Stimulated activated CD8-positive, alpha-beta memory T cell treated with anti-CD3 and anti-CD28 coated beads, Interleukin-15, amount 100 ng/mL, for 24 hours (primary cell): ENCODE measurements at places on chromosomes 5 and 9.

DNA sequence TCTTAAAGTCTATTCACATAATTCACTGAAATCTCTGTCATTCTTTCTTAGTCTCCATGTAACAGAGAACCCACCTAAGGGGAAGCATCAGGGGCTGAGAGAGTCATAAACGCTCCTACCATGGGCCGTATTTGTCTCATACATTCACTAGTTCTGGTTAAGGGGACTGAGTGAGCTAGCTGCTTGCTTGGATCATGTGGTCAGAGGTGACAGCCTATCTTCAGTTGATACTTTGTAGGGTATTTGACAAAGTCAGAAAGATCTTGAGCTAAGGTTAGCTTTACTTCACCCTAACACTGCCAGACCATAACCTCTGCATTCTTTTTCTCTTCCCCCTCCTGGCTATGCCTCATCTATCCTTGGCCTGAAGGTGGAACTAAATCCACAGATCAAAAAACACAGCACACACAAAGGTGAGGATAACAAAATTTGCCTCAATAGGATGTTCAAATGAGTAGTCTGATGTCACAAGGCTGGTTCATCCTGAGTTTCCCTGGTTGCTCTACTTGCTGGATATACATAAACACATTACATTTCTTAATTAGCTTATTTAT, 66.5 kb downstream of the MARCHF3 start:
- no peak for DNase-seq

GRCh38 chr5:135323701-135324132, 75.3 kb downstream of the MACROH2A1 start:
- DNase-seq: no peak

DNA sequence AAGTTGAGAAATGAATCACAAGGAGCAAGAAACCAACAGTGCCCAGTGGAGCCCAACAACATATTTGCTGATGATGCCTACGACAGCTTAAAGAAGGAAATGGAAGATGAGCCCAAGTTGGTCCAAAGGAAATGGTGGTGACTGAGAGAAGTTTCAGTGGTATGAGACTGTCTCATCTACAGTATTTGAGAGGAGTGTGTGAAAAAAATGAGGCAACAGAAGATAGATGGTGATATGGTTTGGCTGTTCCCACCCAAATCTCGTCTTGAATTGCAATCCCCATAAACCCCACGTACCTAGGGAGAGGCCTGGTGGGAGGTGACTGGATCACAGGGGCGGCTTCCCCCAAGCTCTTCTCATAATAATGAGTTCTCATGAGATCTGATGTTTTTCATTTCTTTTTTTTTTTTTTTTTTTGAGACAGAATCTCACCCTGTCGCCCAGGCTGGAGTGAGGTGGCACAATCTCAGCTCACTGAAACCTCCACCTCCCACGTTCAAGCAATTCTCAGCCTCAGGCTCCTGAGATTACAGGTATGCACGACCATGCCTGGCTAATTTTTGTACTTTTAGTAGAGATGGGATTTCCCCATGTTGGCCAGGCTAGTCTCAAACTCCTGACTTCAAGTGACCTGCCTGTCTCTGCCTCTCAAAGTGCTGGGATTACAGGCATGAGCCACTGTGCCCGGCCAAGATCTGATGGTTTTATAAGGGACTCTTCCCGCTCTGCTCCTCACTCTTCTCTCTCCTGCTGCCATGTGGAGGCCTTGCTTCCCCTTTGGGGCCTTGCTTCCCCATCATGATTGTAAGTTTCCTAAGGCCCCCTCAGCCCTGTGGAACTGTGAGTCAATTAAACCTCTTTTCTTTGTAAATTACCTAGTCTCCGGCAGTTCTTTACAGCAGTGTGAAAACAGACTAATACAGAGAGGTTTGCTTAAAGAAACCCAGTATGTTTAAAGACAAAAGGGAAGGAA, 30.2 kb downstream of the EFCAB9 start:
- DNase-seq: no peak

DNA sequence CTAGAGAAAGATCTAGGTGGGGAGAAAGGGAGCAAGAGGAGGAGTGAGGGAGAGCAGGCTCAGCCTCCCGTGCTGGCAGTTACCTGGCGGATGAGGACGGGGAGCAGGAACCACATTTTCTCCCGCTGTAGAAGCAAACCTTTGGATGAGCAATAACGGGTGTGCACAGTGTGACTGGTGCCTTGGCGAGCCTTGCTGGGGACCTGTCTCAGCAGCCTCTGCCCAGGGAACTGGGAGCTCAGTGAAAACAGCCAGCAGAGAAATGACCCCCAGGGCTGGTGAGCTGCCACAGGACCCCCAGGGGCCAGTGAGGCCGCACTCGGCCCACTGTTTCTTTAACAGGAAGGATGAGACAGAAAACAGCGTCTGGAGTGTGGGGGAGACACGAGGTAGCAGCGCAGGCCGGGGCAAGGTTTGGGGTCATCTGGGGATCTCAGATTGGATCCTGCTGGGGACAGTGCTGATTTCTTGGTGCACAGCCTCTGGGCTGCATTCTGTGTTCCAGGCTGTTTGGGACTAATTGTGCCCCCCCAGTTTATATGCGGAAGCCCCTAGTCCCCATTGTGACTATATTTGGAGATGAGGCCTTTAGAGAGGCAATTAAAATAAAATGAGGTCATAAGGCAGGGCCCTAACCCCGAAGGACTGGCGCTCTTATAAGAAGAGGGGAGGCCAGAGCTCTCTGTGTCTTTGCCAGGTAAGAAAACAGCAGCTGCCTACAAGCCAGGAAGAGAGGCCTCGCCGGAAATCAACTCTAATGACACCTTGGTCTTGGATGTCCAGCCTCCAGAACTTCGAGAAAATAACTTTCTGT, 118.8 kb upstream of the PHYKPL start:
- DNase-seq: no peak

DNA sequence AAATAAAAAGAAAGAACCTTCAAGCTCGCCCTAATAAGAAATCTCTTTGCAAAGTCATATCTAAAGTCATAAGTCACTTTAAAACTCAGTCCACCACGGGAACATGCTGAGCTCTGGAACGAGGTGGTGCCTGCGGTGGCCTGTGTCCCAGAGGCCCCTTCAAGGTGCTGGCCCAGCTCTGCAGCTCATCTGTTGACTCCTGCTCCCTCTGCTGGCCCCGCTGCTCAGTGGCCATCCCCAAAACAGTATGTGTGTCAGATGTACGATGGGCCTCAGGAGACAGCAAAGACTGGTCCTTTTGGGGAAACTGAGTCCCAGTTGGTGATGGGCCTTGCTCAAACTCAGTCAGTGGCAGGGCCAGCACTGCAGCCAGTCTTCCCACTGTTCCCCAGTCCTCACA, 22.8 kb upstream of the FOXB2 start:
- no peak for DNase-seq

GRCh38 chr5:57396701-57397100, 85.9 kb downstream of the ACTBL2 start:
- no peak for DNase-seq

GRCh38 chr9:86766912-86767311, 180.4 kb downstream of the GAS1 start:
- DNase-seq: no peak

- DNase-seq: no peak
These were observed 93.8 kb upstream of the BNC2 start for GRCh38 chr9:16964228-16964627.

GRCh38 chr5:175696855-175697198, 39.0 kb downstream of the HRH2 start:
- DNase-seq: no peak

DNA sequence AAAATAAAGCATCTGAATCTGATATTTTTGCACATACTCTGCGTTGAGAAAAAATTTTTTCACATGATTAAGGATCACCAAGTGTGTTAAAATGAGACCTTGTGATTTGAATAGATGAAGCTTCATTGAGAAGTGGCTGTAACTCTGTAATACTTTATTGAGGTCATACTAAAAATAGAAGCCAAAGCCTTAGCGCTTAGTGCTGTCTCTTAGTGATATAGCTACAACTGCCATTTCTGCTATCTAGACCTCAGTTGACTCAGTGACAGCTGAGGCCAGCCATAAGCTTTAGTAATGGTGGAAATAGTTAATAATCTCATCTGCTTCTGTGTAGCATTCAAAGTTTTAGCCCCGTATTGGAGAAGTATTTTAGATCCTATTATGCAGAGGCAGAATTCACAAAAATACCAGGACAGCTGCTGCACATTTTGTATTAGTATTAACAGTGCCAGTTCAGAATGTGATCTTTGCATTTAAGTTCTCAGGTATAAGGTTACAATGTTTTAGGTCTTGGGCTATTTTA, 107.4 kb upstream of the SGCD start:
- DNase-seq: no peak

- DNase-seq: no peak
These were observed 252.9 kb upstream of the MPDZ start for GRCh38 chr9:13532407-13532806.

DNA sequence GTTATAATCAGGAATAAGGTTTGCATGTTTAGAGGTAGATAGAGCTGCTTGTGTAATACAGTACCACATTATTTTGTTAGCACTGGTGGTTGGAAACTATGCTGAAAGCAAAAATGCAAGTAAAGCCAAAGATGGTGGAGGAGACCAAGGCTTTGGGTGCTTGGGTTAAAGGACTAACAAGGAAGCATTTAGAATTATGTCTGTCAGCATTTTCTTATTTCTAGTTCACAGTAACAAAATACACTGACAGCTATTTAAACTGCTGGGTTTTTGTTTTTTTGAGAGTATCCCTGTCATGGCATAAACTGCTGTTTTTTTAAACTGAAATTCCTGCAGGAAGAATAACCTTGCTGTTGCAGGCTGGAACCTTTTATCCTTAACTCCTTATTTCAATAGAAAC, 6.5 kb downstream of the HMGXB3 start:
- DNase-seq: no peak

GRCh38 chr5:31534527-31535046, 2.5 kb downstream of the C5orf22 start:
- DNase-seq: no peak

GRCh38 chr5:115363879-115364278, 67.4 kb upstream of the CCDC112 start:
- DNase-seq: no peak

DNA sequence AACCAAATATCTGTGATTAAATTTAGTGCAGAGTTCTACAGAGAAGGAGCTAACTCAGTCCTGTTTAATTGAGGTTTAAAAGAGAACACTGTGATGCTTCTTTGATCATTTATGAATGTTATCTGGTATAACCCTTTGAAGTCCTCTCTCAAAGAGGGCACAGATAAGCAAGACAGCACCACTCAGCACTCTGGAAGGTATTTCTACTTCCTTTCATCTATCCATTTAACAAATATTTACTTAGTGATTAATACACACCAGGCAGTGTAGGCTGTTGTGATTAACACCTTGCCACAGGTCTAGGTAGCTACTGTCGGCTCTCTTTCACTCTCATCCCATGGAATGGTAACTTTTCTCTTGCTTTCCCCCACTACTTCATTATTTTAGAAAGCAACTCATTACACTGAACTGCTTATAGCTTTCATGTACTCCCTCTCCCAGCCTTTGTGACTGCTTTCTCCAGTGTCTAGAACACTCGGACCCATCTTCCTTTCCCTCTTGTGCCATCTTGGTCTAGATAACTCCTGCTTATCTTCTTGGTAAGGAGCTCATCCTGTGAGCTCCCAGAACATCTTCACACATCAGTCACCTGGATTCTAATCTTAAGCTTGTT, 54.7 kb downstream of the GLDC start:
- no peak for DNase-seq

DNA sequence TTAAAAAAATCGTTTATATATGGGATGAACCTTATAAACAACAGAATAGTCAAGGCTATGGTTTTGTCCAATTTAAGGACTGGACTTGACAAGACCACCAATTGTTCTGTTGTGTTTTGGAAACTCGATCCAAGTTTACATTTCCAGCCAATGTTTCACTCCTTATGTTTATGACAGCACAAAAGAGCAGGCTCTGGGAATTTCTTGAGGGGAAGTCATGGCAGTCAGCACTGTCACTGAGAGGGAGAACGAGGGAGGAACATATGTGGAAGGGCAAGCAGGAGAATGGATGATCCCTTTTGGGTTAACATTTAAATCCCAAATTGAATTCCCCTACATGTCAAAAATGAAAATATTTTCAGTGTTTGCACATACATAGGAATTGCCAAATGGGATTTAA, 292.5 kb downstream of the MARCHF11 start:
- no peak for DNase-seq

- no peak for DNase-seq
These were observed 217.2 kb downstream of the MLLT3 start for GRCh38 chr9:20405078-20405477.

DNA sequence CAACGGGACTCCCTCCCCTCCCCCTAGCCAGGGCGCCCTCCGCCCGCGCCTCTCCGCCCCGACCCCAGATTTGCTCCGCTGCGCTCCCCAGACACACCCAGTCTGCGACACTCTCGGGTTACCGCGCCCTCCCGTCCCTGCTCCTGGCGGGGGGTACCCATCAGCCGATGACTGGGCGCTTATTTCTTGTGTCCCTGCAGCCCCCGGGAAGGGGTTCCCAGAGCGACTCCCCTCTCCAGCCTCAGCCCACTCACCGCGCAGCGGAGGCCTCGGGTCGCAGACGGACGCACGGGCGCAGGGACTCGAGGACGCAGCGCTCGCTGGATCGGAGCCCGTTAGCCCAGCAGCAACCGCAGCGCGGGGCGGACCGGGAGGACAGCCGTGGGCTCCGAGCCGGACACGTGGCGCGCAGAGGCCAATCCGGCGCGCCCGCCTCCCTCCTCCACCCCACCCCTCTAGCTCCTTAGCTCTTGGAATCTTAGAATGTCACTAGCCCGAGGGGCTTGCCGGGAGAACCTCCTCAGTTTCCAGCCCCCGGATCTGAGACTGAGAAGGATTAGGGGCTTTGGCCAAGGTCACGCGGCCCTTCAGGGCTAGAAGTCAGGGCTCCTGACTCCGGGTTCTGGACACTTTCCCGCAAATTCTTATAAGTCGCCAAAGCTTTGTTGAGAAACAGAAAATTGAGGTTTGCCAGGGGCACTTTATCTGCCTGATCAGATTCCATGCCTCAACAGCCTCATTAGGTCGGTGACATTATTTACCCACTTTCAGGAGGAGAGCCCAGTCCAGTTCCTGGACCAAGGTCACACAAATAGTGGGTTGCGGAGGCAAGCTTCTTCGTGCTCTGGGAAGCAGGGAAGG, at the start of gene ANXA6:
Gene ANXA6 (minus strand): TSS at position 354 of the 861 bp plus-strand sequence. CDS start 9,878 bp downstream, outside the sequence.
- DNase-seq: peak; percentile 41

DNA sequence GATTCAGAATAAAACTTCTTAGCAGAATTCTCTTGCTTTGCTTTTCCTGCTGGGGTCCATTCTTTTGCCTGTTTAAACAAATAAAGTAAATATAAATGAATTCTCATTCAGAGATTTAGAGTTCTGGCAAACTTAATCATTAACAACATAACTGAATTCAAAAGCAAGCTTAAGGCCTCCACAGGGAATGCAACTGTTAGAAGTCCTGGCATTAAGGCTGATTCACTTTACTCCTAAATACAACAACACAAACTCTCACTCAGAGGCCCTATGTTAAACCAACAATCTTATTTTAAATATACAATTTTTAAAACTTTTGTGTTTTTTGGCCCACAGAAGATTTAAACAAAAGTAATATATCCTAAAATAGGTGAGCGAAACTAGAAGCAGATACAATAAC, 178.3 kb downstream of the AP3B1 start:
- no peak for DNase-seq

GRCh38 chr9:14213504-14213903, 100.4 kb downstream of the NFIB start:
- no peak for DNase-seq

GRCh38 chr9:107368696-107369095, 85.6 kb downstream of the RAD23B start:
- DNase-seq: no peak

- DNase-seq: peak; percentile 16
These were observed 393 bp downstream of the SH3GLB2 start for GRCh38 chr9:129027685-129028191.

GRCh38 chr9:121140162-121140561, 61.5 kb downstream of the RAB14 start:
- DNase-seq: no peak

GRCh38 chr5:157546456-157547100, 29.0 kb downstream of the ADAM19 start:
- DNase-seq: no peak
